ENCODE measurements at places on chromosomes 3 and 15.

GRCh38 chr15:84949845-84950569, 31.6 kb upstream of the PDE8A start:
- DNase-seq: no peak

DNA sequence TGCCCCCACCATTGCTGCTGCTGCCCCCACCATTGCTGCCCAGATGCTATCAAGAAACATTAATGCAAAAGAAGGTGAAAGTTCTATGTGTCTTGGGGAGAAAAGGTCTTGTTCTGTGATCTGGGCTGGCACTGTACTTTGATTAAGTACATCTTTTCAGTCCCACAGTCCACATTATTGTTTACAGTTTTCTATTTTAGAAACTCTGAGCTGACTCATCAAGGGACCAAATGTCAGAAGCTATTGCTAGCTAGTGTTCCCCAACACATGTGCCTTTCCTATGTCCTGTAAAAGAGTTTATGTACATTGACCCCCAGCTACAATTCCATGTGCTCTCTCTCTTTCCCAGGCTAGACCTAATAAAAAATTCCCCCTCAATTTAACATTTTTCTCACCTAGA, 264.7 kb upstream of the NECTIN3 start:
- DNase-seq: no peak

DNA sequence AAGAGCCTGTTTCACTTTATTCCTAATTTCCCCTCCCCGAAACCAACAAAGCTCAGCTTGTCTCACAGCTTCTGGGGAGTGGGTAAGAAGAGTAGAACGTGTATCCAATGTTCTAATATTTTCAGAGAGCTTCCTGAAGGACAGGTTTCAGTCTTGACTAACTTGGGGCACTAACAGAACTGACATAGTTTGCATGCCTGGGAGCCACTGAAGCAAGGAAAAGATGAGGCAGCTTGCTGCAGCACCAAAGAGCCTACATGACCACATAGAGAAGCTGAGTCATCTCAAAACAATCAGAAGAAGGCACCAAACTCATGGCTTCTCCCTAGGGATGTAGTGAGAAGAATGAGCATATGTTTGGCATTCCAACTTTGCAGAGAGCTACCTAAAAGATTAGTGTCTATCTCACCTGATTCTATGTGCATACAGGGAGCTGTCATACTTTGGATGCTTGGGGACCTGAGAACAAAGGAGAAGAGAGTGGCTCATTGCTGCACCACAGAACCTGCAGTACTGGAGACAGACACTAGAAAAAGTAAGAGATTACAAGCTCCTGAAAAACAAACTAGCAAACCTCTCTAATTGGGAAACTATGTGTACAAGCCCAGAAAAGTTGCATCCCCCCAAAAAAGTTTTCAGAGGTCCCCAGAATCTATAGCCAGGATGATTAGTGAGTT, 86.9 kb downstream of the DCLK3 start:
- DNase-seq: no peak

- no peak for DNase-seq
These were observed 402.2 kb downstream of the NR2F2 start for GRCh38 chr15:96732704-96733103.

DNA sequence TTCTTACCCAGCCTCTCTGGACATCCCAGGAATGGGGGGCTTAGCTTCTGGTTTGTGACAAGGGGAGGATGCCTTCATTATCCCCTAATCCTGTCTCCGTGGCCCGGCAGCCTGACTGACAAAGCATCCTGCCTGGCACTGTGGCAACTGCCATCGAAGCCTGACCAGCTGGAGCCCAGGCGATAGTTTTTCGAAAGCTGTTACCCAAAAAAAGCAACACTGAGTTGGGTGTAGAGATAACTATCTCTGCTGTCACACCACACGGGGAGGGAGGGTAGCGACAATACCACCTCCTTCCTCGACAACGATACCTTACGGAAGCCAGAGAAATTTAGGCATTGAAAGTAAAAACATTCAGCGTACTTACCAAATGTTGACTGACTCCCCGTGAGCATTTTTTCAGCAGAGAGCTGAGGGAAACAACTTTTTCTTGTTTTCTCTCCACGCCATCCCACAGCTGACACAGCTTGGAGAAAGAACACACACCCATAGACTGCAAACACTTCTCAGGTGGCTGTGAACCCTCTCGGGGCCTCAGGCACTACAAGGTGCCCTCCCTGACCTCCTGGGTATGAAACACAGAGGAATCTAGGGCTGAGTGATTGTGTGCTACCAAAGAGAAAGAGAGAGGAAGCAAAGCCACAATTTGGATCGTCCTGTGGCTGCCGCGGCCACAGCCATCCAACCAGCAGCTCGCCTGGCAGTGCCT, 361.9 kb upstream of the ICE2 start:
- peak; percentile 71 for DNase-seq

DNA sequence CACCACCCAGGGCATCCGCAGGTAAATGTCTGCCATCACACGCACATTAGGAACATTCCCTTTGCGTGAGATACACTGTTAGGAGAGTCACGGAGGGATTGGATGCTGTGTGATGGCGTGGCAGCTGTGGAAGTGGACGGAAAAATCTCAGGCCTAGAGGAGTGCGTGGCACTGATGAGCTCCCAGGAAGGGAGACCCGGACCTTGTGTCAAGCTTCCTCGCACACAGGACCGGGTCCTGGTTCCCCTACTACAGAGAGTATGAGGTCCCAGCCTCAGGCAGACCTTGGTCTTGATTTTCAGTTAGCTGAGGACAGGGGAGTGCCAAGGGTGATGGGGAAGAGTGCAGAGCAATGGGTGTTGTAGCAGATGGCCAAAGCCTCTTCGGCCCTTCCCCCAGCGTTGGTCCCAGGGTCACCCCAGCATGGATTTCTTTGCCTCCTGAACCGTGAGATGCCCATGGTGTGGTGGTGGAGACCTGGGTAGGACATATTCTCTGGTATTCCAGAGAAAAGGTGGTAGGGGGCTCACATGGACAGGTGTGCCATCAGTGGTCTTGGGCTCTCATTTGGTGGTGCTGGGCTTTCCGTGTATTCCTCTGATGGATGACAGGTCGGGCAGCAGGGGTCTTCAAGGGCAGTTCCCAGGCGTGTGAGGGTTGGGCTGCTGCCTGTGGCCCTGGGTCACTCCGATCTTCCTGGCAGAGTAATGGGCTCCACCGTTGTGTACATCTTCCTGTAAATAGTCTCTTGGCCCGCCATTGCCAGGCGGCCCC, 105.1 kb downstream of the SNRPN start:
- DNase-seq: no peak

- DNase-seq: no peak
These were observed 1.6 kb downstream of the GP9 start for GRCh38 chr3:129061888-129062834.

GRCh38 chr3:101817992-101818391, 31.3 kb upstream of the NFKBIZ start:
- DNase-seq: no peak

DNA sequence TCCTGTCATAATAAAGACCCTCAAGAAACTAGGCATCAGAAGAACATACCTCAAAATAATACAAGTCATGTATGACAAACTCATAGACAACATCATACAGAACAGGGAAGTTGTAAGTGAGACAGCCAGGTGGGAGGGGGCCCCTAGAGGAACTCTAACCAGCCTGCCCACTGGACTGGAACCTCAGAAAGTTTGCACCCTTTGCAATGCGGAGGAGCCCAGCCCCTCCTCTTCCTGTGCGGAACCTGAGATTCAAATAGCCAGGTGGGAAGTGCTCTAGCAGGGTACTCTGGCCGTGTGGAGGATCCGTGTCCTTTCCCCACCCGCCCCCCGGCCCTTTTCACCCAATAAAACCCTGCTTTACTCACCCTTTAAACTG, 387.0 kb upstream of the CBLB start:
- DNase-seq: no peak

- DNase-seq: no peak
These were observed 6.5 kb downstream of the GP5 start for GRCh38 chr3:194392576-194392975.

GRCh38 chr3:23743141-23743784, 62.5 kb upstream of the UBE2E1 start:
- no peak for DNase-seq

DNA sequence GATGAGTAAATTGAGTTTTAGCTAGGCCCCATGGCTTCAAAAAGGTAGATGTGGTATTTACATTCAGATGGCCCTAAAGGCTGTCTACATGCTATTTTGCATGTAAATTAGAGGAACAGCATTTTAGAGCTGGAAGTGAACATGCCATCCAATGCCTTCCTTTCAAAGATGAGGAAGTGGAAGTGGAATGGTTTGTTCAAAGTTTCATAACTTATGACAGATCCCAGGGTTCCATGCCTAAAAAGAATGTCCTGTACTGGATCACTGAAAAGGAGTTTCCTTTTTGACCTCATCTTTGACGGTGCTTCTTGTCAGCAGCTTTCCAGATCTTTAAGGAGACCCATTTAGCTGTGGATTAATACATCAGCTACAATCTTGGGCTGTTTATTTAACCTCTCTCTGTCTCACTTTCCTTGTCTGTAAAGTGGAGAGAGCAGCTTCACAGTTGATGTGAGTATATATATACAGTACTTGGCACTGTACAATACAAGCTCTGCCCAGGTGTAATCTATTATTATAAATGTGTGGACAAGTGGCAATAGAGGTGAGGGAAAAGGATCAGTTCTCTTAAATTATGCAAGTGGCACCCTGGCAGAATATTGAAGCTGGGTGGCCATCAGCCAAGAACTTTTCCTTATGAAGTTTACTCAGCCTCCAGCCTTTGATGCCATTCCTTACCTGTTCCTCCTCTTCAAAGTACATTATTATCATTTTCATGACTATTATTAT, 68.7 kb upstream of the GOLGA8B start:
- DNase-seq: no peak

DNA sequence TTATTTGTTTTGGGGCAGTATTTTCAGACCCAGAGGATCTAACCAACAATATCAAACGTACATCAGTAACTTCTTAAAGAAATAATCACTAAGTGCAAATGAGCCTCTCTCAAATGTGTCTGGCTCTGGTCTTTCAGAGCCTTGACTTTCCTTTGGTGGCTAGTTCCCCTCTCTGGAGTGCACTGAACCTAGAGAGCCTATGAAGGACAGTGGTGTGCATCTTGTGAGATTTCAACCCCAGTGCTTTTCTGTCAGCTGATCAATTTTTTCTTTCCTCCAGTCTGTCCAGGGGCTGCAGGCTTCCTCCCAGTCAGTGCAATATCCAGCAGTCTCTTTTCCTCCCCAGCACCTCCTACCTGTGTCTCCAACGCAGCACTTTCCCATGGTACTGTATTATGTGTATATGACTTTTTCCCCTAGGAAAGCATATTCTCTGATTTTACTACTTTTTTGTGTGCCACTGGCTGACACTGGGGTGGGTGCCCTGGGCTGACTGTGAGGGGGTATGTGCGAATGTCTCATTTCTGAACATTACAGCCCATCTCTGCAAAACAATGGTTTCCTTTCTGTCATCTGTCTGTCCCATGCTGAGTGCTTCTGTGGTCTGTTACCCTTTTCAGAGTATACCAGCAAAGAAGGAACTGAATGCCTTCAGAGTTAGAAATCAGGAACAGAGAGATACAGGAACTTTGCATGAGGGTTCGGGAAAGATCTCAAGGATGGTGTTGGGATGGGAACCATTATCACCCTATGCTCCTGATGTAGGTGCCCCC, 98.8 kb downstream of the ARPP21 start:
- no peak for DNase-seq

GRCh38 chr3:149472030-149472797, 2.3 kb upstream of the TM4SF4 start:
- DNase-seq: no peak

DNA sequence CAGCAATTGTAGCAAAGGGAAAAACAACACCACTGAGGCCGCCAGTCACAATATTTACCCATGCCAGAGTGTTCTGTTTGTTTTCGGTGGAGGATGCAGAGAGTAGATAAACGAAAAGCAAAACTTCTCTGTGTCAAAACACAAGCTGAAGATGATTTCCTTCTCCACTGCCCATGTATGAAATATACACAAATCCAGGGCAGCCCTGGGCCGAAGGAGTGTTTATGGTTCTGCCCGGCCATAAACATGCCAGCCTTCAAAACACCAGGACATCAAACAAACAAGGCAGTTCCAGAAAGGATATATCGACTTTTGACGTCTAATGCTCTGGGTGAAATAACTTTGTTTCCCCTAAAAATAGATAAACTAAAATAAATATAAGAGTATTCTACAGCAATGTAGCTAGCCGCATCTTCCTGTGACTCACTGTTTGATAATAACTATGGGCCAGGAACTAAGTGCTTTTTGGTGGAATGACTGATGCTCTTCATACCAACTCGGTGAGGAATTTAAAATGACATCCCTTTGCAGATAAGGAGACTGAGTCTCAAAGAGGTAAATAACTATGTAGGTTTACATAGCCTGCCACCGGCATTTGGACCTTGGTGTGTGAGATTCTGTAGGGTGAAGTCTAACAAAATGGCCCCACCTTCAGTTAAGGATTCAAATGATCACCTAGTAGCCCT, 82.8 kb downstream of the MAGI1 start:
- no peak for DNase-seq

GRCh38 chr3:70471464-70472342, 159.3 kb upstream of the MDFIC2 start:
- no peak for DNase-seq

GRCh38 chr3:45939341-45939771, 3.9 kb upstream of the CXCR6 start:
- DNase-seq: no peak

GRCh38 chr3:100562224-100562857, 47.1 kb upstream of the ADGRG7 start:
- no peak for DNase-seq

DNA sequence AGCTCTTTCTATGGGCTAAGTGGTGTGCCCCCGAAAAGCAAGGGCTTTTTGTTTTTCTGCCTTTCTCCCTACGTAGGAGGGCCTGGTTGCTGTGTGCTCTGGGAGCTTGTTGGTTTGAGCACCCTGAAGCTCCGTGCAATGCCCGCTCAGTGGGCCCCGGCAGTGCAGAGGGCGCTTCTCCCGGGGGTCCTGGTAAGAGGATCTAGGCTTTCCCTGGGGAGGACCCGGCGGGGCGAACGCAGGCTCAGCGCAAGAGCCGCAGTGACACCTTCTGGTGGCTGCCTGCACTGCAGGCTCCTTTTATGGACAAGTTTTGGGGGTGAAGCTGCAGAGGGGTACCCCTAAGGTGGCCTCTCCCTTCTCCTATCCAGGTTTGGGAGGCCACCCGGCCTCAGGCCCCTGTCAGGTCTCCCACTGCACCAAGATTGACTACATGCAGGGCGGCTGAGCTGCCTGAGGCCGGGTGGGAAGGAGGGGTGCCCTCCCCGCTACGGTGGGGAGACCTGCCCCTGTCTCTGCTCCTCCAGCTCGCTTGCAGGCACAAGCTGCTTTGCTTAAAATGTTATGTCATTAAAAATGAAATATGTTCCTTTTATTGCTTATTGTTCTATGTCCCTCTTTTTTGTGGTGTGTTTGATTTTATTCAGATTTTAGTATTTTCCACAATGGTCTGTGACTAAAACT, 387.9 kb downstream of the GABRG3 start:
- no peak for DNase-seq

- DNase-seq: no peak
These were observed 34.3 kb upstream of the RAD51 start for GRCh38 chr15:40660686-40661085.

GRCh38 chr15:79659691-79660090, 227.6 kb downstream of the MINAR1 start:
- no peak for DNase-seq

- DNase-seq: peak; percentile 52
These were observed 31.5 kb downstream of the KCNAB1 start for GRCh38 chr3:156151824-156152428.

Data from CD4-positive, alpha-beta T cell treated with Interleukin-4 for 4 hours (primary cell).